Dorsolateral prefrontal cortex (tissue), 122 donors: ENCODE measurements at places on chromosomes 7 and 10. TPM values are rescaled to one million over a fixed set of nuclear protein-coding genes. Genes with fewer than 3 reads are reported as not detected.

Gene SUN3
- 0.37 TPM for total RNA-seq

Gene OGA
- total RNA-seq, result 230 TPM

Gene VIPR2
- 2.4 TPM for total RNA-seq

Gene C10orf62
- 0.55 TPM for total RNA-seq

Gene DDC
- not detected for total RNA-seq

Gene NEBL
- total RNA-seq, result 179 TPM

Gene GRID1
- total RNA-seq, result 46.2 TPM

Gene SBDS
- 123 TPM for total RNA-seq

Gene CHST12
- total RNA-seq, result 32.2 TPM

Gene NME8
- total RNA-seq, result not detected

Gene RBM20
- 1.8 TPM for total RNA-seq

Gene MKX
- total RNA-seq, result 6.6 TPM

Gene SEMA3C
- total RNA-seq, result 15.7 TPM

Gene CACNA2D1
- 120 TPM for total RNA-seq

Gene ABCB4
- total RNA-seq, result 0.35 TPM

Gene DLX6
- 3.5 TPM for total RNA-seq

Gene ZNF438
- 10.8 TPM for total RNA-seq

Gene KLHL7
- 56.5 TPM for total RNA-seq

Gene UNC5B
- 32.4 TPM for total RNA-seq

Gene ZNF727
- 13.0 TPM for total RNA-seq

Gene ITIH5
- total RNA-seq, result 30.8 TPM
